Right forelimb (tissue), 1 donor: ENCODE measurements at places on chromosomes 4 and X.

DNA sequence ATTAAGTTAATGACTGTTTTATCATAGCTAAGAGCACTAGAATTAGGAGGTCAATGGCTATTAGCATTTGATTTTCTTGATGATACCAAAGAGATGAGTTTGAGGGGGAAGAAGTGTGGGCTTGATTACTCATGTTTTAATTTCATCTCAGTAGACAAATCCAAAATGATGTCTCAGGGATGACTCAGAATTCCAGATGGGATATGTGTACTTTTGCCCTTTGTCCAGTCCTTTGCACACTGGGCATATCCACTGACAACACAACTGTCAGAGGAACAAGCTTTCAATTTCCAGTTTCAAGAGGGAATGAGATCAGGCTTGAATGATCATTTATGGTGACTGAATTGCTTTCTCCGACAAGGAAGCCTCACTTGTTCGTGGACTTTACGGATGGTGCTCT, 325.3 kb upstream of the FTHL17 start:
- no peak for DNase-seq

GRCh38 chrX:41234962-41235361, 99.0 kb upstream of the DDX3X start:
- no peak for DNase-seq

GRCh38 chrX:23369027-23369426, 34.4 kb downstream of the PTCHD1 start:
- DNase-seq, result no peak

GRCh38 chr4:20217521-20217920, 34.2 kb upstream of the SLIT2 start:
- no peak for DNase-seq

DNA sequence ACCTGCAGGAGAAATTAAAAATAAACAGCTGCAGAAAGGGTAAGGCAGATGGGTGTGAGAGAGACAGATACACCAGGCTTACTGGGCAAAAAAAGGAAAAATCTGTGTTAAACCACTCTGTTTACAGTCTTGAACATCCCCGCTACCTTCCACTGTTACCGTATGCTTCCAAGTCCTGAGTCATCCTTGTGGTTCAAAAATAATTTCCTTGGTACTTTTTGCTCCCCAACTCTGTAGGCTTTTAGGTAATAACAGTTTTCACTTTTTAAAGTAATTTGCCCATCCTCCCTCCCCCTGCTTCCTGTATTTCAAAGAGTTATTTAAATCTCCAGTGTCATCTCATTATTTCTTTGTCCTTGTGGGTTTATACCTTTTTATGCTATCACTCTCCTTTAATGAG, 210.1 kb upstream of the FAT4 start:
- no peak for DNase-seq

DNA sequence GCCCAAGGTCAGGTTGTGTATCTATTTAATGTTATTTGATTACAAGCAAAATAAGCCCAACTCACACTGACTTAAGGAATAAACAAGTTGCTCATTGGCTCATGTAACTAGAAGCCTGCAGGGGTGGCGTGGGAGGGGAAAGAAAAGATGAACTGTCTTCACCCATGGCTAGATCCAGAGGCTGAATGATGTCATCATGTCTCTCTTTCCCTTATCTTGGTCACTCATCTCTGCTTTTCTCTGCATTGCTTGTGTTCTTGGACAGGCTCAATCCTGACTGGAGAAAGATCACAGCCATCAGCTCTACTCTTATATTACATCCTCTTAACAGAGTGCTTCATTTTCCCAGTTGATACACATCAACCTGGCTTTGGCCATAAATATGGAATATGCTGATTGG, 290.0 kb upstream of the DIAPH2 start:
- DNase-seq, result no peak

DNA sequence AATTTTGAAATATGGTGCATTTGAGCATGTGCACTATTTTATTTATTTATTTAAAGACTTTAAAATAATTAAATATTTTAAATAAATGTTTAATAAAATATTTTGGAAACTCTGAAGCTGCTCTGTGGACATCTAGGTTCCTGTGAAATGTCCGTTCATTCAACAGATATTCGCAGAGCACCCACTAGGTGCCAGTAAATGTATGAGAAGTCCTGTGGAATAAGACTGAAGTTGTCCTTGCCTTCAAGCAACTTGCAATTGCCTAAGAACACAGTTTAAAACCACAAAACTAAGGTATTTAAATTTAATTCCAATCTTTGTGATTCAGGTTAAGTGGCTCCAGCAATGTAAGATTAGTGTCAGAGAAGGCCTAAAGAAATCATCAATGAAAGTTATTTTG, 306.7 kb downstream of the GBA3 start:
- no peak for DNase-seq

DNA sequence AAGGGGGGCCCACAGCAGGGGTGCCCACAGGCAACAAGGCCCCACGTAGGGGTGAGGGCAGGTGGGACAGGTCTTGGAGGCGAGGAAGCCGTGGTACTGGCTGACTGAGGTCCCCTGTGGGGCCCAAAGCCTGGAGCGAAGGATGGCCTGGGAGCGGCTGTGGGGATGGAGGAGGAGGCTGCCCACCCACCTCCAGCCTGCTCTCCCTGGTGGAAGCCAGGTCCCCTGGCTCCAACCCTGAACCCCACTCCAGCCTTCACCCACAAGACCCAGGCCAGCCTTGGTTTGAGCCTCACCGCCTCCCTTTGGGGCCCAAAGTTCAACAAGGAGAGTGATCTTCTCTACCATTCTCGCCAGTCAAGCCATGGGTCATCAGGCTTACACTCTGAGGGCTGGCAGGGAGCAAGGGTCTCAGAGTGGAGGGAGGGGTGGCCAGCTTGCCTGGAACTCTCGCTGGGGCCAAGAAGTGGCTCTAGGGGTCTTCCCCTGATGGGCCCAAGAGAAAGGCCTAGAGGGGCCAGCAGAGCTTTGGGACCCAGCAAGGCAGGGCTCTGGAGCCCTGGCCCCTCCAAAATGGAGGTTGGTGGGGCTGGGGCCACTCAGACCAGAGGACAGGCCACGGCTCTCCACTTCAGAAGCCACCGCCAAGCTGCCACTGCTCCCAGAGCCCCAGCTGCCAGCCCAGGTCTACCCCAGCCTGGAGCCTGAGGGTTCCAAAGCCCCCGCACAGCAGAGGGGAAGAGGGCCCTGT, 5.0 kb downstream of the PNCK start:
- no peak for DNase-seq

DNA sequence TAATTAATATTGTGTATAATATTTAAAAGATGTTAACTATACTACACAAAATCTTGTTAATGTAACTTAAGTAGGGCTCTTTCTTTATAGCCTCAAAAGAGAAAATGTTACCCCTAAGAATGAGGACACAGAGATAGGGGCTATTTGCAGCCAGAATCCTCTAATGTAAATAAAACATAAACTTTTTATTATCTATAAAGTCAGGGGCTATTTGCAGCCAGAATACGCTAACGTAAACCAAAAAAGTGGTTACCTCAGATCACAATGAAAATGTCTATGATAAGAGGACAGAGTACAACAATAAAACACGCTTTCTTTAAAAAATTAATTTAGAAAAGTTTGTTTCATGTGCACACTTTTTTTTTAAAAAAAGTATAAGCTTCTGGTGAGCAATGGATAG, 229.9 kb upstream of the PITX2 start:
- no peak for DNase-seq

- DNase-seq, result no peak
Measured at GRCh38 chrX:13419276-13419675, 99.4 kb upstream of the ATXN3L start.

DNA sequence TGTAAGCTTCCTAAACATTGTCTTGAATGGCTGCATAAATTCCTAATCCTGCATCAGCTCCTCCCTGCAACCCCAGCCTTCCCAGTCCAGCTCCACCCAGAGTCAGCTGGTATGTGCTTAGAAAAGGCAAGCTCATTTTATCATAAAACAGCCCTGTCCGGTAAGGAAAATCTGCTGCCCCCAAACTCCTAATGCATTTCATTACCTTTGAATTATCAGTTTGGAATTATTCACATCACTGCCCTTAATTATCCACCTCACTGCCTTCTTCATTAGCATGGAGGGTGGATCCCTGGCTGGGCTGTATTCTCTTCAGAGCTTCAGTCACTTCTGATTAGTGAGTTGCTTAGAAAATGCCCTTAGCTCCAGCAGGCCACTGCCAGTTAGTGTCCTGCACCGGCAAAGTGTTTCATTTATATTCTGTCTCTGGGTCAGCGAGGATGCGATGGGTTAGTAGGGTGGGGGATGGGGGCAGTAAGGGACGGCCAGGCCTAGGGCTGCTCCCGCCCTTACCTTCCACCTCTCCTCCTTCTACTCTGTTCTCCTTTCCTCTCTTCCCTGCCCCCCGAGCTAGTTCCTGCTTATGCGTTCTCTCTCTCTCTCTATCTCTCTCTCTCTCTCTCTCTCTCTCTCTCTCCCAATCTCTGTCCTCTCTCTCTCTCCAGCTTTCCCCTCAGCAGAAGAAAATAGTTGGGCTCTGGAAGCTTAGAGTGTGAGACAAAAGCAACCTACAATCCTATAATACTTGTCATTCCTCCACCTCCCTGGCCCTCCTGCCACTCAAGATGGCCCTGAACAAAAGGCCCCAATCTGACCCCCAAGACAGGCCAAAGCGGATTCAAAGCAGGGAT, 174.8 kb upstream of the KLF3 start:
- no peak for DNase-seq

DNA sequence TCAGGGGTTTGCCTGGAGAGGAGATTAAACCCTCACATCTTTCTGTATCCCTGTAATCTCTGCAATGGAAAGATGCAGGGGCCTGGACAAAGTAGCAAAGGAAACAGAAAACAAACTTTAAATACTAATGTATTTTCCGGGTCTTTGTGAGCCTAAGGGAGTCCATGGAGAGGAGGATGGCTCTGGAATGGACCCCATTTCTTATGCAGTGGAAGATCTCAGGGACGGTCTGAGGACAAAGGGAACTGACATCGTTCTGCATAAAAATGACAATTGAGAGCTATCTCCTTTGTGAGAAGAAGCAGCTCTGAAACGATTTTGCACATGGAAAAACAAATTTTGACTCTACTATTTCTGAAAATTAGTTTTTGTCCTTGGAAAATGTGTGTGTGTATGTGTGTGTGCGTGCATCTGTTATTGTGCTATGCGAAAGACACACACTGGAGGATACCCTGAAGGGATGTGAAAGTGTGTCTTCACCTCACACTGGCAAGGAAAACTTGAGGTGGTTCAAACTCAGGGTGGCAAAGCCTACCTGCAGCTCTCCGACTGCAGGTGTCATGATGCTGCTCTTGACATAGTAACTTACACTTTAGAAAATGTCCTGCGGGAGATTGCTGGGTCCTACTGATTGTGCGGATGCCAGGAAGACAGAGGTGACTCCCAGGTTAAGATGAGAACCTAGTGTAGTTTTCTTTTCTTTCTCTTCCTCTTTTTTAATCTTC, 126.4 kb upstream of the JADE1 start:
- DNase-seq, result no peak

- DNase-seq, result no peak
Measured at GRCh38 chrX:144716187-144716586, 531.1 kb upstream of the SPANXN1 start.

DNA sequence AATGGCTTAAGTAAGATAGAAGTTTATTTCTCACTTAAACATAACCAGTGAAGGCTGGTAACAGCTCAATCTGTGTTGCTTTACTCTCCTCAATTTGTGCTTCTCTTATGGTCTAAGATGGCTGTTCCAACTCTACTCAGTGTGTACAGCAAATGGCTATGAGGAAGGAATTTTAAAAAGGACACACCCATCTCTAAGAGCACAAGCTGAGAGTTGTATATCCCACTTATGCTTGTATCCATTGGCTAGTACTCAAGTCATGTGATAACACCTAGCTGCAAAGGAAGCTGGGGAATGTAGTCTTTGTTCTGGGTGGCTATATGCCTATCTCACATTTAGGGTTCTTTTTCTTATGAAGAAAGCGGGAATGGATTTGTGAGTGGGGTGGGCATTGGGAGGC, 63.3 kb downstream of the GPAT3 start:
- no peak for DNase-seq

- no peak for DNase-seq
Measured at GRCh38 chrX:46929439-46930261, 17.4 kb downstream of the JADE3 start.
